MCF 10A (cell line): ENCODE measurements at places on chromosomes 2 and 18.
A peak's percentile ranks its signal among the peaks of the same experiment; 100 is the strongest.

GRCh38 chr2:218839430-218839829 is 7.8 kb upstream of the PRKAG3 start:
- DNase-seq: peak; percentile 61

DNA sequence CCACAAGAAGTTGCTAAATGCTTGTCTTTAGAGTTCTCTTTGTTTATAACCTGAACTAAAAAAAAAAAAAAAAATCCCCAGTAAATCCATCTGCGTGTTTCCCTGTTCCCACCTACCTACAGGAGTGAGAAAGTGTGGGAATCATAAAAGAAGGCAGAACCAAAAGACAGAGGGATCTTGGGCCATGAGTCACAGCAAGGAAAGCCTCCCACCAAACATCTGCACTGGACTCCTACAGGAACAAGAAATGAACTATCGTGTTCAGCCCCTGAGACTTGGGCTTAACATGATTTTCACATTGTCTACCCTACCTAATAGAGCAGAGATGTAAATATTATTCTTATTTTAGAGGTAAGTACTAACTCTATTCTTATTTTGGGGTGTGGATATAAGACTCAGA is 1761.2 kb upstream of the CELF4 start:
- DNase-seq: no peak

- no peak for DNase-seq
Observed at GRCh38 chr18:58381676-58382411, 247.0 kb downstream of the ALPK2 start.

GRCh38 chr2:64447317-64448040 is 6.5 kb upstream of the LGALSL start:
- no peak for DNase-seq

DNA sequence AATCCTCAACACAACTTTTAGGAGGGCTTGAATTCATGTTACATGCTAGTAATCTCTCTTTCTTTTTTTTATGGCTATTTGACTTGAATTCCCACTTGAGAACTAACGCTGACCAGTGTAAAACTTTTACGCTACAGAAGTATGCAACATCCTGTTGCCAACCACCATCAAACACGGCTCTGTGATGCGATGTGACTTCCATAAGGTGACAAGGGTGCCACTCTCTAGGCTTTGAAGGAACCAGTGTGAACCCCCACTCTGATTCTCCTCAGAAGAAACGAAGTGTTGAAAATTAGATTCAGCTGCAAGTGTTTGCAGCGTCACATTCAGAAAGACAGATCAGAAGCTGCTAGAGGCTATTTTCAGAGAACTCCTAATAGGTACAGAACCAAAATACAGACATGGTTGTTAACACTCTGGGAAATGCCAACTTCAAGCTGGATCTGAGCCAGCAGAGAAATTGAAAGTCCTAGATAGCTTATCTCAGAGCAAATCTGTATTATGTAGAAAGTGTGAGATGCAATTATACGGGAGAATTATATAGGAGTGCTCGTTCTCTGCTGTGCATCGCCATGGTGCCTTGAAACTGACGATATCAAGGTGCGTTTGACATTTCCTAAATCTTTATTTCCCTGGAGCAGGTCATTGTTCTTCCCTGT is 271.2 kb downstream of the LPIN1 start:
- DNase-seq: no peak

DNA sequence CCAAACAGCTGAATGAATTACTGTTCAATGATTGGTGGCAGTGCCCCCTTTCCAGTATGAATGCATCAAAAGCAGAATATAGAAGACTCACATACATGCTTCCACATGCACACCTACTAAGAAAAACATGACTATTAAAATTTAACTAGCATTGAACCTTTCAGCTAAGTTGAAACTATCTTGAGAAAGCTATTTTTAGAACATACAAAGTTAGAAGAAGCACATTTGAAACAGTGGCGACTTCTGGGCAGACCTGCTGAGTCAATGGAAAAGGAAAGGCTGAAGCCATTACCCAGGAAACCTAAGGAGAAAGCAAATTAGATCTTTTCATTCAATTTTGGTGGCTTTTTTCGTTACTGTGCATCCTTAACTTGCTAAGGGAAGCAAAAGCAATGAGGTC is 55.9 kb downstream of the PLA2R1 start:
- DNase-seq: no peak

- peak; percentile 21 for DNase-seq
Observed at GRCh38 chr18:49521216-49521835, 34.3 kb upstream of the C18orf32 start.

- no peak for DNase-seq
Observed at GRCh38 chr2:144268036-144268678, 251.8 kb downstream of the ZEB2 start.

DNA sequence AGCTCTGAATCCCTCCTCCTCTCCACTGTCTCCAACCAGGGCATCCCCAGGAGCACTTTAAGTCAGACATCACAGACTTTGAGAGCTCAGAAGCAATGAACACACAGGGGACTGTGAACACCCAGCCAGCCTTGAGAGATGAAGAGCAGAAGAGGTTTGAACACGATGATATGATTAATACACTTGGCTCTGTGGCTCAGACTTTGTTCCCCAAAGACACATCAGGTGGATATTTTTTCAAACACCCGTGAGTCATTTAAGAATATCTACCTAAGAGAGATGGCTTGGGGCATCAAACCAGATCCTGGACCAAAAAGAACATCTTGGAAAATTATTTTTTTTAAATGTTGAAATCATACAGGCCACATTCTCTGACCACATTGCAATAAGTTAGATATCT is 134.9 kb upstream of the OTOS start:
- peak; percentile 41 for DNase-seq

GRCh38 chr2:147006736-147007141 is 838.1 kb upstream of the ACVR2A start:
- no peak for DNase-seq

- DNase-seq: peak; percentile 4
Observed at GRCh38 chr2:122808286-122808969, 1053.0 kb downstream of the TSN start.
